Cerebellar cortex (tissue), 1 donor: ENCODE measurements at places on chromosomes 7 and 10.

GRCh38 chr7:45590679-45591057, 16.5 kb downstream of the ADCY1 start:
- no peak for DNase-seq

DNA sequence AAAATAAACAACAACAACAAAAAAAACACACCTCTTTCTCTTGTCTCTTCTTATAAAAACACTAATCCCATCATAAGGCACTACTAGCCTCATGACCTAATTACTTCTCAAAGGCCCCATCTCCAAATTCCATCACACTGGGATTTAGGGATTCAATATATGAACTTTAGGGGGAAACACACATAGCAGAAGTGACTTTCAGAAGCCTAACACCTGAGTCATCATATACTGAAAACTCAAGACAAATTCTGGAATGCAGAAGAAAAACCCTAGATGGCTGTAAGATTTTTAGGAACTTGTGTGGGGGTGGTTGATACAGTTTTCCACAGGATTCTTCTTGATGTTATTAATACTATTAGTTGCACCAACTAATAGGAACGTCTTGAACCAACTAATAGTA, 33.7 kb upstream of the CSTF2T start:
- no peak for DNase-seq

DNA sequence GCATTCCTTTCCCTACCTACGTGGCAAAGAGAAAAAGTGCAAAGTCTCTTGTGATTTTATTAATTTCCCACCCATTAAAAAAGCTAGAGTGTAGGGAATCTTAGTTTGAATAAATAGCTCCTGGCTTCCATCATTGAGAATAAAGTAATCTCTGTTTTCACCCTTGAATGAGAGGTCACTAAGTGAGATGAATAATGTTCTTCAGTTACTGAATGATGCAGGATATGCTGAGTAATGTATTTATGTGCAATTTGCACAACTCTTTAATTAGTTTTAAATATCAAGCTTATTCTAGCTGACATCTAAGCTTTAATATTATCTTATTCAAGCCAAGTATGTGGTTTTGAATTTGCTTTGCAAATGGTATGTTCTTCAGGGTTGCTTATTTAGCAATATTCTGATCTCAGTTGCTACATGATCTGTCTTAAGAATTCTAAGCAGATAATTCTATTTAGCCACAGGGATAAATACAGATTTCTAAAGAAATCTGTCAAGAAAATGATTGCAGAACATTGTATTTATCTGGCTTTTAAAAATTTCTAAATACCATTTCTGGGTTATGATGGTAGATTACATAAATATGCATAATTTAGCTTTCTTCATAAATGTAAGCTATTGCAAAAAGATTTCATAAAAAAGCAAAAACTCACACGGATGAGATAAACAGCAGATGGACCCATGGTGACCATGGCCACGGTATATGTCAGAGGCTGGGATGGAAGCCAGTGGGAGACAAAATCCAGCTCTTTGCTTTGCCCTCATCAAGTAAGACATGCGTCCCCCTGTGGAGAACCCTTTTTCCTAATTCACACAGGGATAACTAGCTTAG, 141.0 kb downstream of the MACC1 start:
- DNase-seq: no peak

GRCh38 chr10:120607016-120607709, 150.1 kb downstream of the PLPP4 start:
- no peak for DNase-seq

GRCh38 chr10:80288849-80289248, 609 bp downstream of the MAT1A start:
- no peak for DNase-seq

GRCh38 chr7:55214707-55215106, 150.4 kb upstream of the LANCL2 start:
- DNase-seq: no peak

DNA sequence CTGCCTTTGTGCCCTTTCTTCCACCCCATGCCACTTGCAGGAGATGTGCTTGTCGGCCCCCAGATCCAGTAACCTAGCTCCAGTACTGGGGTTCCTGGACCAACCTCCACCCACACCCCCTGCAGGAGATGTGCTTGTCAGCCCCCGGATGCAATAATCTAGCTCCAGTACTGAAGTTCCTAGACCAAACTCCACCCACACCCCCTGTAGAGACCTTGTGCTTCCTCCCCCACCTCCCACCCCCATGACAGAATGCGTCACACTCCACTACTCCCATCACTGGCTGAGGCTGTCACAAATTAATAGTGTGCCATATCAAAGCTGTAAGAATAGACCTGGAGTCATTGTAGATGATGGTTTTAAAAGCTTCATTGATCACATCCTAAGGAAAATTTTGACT, 185.0 kb downstream of the BICC1 start:
- no peak for DNase-seq

DNA sequence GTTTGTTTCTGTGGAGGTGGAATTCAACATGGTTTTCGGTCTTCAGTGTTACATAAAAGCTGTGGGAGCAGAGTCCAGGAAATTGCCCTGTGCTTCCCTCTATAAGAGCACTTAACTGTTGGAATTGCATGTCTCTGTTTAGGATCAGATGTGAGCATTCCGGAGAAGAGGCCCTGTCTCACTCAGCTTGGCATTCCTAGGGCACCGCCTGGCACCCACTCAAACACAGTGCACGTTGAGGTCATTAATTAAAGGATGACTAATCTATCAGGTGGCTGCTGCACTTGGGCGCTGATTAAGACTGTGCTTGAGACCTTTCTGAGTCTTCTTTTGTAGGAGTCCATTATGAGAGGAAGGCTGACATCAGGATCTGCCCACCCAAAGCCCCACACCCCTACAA, 82.8 kb upstream of the VIPR2 start:
- no peak for DNase-seq

DNA sequence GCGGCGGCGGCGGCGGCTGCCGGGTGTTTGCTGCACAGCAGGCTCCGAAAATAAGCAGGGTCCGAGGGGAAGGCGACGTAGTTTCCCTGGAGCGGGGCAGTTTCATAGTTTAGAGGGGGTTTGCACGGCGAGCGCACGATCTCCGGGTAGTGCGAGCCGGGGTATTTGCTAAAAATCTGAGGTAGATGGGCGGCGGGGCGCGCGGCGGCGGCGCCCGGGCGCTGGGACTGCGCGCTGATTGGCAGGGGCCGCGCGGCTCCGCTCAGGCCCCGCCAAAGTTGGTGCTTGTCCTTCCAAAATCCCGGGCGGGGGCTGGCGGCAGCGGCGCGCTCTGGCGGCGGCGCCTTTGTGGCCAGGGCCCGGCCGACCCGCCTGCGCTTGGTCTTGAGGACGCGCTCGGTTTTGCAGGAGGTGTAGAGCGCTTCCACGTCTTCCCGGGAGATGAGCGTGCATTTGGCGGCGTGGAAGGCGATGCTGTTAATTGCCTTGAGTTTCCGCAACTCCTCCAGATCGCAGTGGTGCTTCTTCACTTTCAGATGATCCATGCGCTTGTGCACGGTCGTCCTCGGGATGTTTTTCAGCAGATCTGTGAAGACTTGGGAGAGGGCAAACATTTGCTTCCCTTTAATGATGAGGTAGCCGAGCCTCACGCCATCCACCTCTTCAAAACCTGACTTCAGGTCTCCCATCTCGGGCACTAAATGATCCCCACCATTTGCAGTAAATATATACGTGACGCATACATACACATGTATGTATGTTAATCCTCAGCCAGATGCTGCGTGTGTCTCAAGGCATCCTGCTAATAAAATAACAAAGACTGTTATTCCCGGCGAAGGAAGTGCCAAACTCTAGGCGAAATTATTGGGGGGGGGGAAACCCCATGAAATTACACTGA, 8.1 kb downstream of the SKIDA1 start:
- peak; percentile 72 for DNase-seq

GRCh38 chr10:61992671-61993668, 91.5 kb downstream of the ARID5B start:
- DNase-seq: no peak

DNA sequence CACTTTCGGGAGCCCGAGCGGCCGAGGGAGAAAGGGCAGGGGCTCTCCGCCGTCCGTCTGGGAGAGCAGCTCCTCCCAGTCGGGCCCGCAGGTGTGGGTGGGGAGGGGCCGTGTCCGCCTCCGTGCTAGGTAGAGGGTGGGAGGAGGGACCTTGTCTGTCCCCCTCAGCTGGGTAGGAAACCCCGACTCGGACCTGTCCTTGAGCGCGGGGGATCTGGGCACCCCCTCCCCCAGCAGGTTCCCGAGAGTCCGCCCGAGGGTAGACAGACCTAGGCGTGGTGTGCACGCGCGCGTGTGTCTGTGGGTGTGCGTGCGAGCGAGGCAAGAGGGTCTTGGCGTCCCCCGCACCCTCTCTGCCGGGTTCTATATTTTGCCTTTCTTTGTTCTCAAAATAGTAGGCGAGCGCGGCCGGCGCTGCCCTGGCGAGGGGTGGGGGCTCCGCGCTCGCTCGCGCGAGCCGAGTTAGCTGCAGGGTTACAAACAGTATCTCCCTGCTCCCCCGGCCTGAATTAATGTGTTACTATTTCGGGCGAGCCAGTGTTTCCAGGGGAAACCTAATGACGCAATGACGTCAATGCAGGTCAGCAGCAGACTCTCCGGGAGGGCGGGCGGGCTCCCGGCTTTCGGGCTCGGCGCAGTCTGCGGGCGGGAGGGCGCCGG, 73.9 kb upstream of the LEP start:
- DNase-seq: peak; percentile 92

DNA sequence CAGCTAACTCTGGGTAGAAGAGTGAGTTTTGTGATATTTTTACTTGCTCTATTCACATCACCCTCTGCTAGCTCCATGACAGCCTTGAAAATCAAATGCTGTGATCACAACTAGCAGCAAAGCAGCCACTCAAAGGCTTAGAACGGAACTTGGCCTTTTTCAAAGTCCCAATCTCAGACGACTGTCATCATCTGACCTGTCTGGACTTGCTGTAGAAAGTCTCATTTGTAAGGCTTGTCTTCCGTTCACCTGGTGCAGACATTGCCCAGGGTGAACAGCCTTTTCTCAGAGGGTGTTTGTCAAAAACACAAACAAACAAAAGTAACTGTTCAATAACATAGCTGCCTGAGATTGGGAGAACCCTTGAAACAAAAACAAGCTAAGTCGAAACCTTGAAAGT, 458.9 kb upstream of the ADARB2 start:
- no peak for DNase-seq

DNA sequence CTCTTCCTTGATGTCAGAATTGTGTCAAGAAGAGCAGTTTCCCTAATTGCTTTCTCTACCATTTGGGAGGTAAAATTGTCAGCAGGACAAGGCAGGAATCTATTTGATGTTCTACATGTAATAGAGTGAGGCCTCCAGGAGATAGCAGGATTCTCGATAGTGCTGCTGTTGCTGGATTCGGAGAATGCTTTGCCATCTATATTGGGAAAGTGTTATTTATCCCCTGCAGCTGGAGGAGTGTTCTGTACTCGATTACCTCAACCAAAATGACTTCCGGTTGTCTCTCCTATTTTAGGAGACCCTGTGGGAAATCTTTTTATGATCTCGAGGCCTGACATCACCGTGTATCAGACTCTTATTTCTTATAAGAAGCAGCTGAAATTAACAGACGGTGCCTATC, 217.1 kb downstream of the TMEM178B start:
- no peak for DNase-seq

GRCh38 chr10:73225518-73225917, 21.5 kb downstream of the DNAJC9 start:
- DNase-seq: no peak

- no peak for DNase-seq
These were observed 37.5 kb downstream of the NET1 start for GRCh38 chr10:5449823-5450222.

- DNase-seq: no peak
These were observed 658.2 kb downstream of the LRMDA start for GRCh38 chr10:76089556-76090180.

DNA sequence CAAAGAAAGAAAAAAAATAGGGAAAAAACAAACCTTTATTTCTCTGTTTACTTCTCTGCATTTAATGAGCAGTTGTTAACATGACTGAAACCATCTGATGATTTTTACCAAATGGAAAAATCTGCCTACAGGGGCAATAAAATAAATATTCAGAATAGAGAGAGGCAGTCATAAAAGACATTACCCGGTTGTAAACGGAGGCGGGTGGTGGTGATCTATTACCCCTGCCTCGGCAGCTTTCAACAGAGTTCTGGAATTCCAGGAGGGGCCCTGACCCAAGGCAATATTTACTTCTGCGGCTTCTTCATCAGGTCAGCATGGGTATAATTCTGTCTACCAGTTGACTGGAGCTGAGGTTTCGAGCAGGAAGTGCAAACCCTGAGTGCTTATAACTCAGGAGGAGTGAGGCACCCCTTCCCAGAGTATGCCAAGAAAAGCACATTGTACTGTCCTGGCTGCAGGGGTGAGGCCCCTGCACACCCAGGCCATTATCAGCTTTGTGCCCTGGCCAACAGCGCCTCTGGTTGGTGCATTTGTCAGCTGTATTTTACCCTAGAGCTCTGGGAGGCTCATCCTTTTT, 8.2 kb upstream of the CXCL12 start:
- DNase-seq: no peak

GRCh38 chr7:108596560-108596959, 26.9 kb downstream of the DNAJB9 start:
- no peak for DNase-seq

- peak; percentile 8 for DNase-seq
These were observed 315.7 kb downstream of the NRG3 start for GRCh38 chr10:82190432-82191260.

DNA sequence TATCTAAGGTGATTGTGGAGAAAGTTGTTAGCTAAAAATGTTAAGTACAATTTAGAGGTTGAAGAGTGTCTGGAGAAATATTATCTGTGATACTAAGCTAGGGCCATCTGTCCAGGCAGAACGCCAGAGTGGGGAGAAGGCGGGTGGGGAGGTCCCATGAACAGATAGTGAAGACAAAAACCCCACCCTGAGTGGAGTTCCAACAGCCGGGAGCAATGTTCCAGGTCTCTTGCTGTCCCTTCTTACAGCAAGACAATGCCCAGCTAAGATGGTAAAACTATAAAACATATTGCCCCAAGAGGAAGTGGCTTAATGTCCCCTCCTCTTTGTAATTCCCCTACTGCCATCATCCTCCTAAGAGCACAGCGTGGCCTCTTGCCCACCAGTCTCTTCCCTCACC, 10.4 kb upstream of the IL15RA start:
- no peak for DNase-seq
